Forelimb muscle (tissue), 1 donor: ENCODE measurements at places on chromosomes 7 and 10.

- DNase-seq: no peak
Observed at GRCh38 chr10:11958956-11959355, 83.7 kb downstream of the UPF2 start.

GRCh38 chr10:78502210-78502936 is 468.7 kb downstream of the RPS24 start:
- no peak for DNase-seq

DNA sequence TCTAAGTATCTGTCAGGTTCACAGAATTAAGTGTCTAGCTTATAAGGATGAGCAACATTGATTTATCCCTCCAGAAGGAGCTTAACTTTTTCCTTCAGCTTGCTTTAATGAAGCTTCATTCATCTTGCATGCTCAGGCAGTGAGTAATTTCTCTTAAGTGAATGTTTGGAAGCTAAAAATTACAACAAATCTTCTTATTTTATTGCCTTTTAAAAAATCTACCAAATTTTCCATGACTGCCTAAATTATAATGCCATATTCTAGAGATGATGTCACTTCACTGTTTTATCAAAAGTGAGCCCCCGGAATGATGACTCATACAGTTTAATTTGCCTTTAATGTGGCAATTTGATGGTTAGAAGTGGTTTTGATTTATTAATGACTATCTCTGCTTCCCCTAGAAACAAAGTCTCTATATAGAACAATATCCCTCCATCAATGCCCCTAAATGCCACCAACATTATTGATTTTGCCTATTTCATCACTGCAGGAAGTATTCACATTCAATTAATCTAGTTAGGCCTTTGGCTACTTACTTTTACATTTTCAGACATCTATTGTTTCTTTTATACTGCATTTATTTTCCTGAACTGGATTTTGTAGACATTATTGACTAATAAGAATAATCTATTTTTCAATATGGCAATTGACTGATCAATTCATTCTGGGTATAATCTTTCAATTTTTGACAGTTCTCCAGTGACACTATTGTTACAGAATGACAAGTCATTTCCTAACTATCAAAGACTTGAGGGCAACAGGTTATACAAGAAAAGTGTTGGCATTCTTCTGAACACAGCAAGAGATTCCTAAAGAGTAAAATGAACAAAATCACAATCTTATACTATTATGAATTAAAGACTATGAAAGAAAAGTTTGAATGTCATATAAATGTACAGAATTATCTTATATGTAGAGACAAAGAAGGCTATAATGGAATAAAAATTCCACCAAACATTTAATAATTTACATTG is 139.3 kb upstream of the ODAD2 start:
- no peak for DNase-seq

GRCh38 chr7:27095897-27096767 is at the start of gene HOXA1:
Gene HOXA1, minus strand, starts transcription at chr7:27096000. Its CDS starts 88 bp downstream, at chr7:27095912.
- DNase-seq: no peak

DNA sequence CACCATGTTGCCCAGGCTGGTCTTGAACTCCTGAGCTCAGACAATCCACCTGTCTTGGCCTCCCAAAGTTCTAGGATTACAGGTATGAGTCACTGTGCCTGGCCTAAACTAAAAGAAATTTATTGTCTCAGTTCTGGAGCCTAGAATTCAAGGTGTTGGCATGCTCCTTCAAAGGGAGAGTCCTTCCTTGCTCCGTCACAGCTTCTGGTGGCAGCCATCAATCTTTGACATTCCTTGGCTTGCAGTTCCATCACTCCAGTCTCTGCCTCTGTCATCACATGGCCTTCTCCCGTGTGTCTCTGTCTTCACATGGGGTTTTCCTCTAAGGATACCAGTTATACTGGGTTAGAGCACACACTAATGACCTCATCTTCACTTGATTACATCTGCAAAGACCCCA is 55.5 kb downstream of the DNAJC12 start:
- DNase-seq: no peak

DNA sequence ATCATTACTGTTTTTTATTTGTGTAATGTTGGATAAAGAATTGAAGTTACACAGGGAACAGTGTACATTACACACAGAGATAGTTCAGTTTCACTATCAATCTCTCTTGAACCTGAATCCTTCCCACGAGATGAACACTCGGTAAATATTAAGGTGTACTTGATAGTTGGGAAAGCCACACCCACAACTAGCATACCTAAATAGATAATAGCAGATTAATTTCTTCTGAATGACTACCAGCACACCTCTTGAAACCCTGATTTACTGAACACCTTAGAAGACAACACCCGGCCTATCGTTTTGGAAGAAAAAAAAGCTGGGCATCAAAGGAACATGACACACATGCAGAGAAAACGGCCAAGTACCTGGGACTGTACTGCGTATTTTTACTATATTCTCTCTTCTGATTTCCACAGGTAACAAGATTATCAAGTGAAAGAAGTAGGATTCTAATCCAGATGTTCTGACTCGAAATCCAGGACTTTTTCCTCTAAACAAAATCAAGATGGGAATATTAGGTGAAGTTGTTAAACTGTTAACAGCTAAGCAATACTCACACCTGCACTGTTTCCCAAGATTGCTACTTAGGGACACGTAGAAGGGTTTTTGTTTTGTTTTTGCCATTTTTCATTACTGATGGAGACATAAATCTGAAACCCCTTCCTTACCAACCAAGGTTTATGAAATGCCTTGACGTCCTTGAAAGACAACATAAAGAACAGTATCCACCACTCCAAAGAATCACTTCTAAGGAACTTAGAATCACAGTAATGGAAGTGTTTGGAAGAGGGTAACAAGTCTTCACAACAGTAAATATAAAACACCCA is 1.0 kb downstream of the CCDC186 start:
- DNase-seq: no peak

DNA sequence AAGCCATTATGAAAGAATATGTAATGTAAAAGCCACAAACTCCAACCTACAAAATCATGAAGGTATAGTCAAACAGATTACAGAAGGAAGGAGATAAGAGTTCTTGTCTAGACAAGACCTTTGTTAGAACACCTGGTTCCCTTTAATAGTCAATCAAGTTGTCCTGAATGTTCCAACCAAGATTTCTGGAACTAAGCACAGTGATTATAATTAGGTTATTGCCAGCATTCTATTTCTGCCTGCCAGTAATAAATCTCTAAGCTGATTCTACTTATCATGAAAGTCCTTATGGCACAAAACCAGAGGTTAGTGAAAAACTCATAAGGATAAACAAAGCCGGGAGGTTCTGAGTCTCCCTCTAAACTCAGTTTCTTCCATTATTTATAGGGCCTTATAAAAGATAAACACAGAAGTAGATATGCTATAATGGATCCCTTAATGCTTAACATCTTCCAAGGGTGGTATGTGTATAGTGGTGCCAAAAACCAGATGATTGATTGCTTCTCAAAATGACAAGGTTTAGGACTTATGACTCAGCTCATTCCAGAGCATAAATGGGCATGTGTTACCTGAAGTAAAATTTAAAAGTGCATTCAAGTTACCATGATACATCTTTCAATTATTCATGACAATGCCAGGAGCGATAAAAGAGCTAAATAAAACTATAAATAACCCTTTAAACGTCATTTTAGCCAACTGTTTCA is 237.2 kb downstream of the CSTF2T start:
- no peak for DNase-seq
